ENCODE measurements at places on chromosomes 3 and 15.

DNA sequence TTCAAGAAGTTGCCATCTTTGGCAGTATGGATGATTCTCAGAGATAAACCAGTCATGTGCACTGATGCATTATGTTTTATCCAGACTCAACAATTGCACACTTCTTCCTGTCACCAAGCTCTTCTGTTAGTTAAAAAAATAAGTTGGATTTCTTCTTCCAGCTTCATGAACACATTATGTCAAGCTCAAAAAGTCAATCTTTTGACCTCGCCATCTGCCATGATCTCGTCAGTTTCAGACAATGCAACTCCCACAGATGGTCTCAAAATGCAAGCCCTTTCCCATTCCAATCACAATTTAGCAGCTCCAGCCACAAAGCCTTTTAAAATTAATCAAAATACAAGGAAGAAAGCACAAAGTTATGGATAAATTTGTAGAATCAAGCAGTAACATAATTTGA, 42.8 kb downstream of the TFDP2 start:
- no peak for DNase-seq

- peak; percentile 81 for DNase-seq
These were observed 18.9 kb upstream of the RPL29 start for GRCh38 chr3:52014613-52015012.

DNA sequence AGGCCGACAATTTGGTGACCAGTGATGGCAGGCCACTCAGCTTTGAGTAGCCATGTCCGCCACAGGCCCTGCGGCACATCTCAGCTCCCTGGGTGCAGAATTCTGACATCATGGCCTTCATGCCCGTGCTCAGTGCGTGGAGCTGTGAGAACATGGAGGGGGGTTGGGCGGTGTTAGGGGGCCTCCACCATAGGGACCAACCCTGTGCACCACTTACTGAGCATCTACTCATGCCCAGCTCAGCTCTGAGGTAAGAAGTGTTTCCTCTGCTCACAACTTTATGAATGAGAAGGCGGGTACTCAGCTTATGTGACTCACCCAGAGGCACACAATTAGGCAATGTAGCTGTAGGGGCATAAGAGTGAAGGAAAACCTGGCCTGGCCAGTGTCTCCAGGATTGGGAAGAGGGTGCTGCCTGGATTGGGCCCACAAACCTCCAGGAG, 10.5 kb downstream of the ACOX2 start:
- DNase-seq = peak; percentile 81

DNA sequence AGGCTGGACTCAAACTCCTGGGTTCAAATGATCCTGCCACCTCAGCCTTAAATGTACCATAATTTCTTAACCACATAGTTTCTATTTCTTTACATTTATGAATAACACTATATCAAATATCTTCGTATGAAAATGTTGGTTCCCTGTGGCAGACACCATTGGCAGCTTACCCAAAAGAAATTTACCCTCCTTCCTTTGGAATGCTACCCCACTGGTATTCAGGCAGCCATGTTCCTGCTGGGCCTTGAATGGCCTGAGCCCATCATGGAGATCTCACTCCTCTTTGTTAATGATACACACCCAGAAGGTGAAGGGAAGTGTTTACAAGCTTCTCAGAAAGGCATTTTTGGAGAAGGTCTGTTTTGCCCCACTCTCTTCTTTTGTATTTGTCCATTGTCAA, 94.3 kb upstream of the RNF7 start:
- peak; percentile 54 for DNase-seq

DNA sequence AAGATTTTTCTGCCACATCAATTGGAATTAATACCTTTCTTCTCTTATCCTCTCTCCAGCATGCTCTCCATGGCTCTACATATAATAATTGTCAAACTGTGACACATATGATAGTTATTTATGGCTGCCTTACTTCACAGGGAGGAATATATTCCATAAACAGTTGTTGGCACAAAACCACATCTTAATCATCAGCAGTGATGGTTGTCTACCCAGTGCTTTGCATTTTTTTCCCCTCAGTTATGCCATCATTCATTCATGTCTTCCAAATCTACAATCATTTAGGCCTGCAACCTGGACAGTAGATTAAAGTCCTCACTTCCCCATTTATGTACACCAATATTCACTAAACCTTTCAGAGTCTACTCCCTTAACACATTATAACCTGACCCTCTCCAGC, 107.7 kb downstream of the THRB start:
- DNase-seq = no peak

DNA sequence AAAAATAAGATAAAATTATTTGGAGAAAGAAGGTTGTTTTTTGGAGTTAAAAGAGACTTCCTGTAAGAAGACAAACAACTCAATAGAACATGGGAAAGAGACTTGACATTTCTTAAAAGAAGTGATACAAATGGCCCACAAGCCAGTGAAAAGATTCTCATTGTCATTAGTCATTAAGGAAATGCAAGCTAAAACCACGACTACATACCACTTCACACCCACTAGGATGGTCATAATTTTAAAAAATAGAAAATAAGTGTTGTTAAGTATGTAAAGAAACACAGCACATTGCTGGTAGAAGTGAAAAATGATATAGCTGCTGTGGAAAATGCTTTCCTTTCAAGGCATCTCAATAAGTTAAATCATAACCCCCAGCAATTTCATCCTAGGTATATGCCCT, 44.4 kb upstream of the GK5 start:
- no peak for DNase-seq

DNA sequence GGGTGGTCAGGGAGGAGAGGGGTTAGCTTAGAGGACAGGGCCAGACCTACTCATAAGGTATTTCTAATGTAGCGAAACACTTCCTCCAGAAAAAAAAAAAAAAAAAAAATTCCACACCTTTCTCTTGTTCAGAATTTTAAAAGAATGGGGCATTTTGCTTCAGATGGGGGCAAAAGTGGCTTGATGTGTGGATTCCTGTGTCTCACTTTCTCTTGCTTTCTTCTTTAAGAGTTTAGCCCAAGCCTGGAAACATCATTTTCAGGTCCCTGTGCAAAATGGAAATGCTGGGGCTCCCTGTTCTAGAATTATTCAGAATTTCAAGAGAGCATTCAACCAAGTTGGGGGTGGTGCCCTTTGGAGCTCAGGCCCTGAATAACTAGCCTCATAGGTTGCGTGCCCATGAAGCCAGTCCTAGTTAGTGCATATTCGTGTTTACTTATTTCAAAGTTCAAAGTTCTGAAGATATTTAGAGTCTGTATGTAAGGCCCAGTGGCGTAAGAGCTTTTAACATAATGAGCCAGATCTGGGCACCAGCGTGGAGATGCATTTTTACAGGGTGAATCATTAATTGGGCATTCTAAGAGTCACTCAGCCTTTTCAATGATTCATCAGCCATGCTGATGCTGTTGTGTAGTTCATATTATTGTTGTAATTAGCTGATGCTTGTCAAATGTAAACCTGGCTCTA, 104.5 kb downstream of the RPLP1 start:
- DNase-seq = peak; percentile 84

DNA sequence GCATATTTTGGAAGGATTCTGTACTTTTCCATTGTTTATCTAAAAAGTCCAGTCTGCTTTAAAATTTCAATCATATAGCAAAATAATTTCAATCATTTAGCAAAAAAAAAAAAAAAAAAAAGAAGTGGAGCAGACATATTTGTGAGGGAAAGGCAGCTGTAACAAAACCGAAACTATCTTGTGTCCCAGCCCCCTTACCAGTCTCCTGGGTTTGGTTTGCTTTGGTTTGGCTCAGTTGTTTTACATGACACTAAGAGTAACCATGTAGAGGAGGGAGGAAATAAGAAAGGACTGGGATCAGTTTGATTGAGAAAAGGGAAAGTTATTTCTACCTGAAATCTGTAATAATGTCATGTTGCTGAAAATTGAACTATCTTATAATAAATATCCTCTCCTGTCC, 158.8 kb upstream of the GADL1 start:
- no peak for DNase-seq

DNA sequence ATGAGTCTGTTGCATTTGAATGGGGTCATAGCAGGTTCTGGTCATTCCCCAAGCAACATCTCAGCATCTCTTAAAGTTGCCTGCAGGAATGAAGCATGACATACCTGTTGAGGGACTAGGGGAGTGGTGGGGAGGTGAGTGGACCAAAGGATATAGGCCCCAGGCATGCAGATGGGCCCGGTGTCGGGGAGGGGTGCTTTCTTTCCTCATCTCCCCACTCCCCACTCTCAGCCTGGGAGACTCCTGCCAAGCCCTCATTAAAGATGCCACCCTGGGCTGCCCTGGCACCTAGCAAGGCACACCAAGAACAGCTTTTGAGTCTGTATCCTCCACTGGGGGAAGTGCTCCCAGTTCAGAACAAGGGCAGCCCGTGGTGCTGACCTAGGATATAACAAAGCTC, 54.2 kb downstream of the GRIP2 start:
- DNase-seq = no peak

GRCh38 chr3:123508178-123508577, 59.3 kb upstream of the ADCY5 start:
- DNase-seq = no peak

DNA sequence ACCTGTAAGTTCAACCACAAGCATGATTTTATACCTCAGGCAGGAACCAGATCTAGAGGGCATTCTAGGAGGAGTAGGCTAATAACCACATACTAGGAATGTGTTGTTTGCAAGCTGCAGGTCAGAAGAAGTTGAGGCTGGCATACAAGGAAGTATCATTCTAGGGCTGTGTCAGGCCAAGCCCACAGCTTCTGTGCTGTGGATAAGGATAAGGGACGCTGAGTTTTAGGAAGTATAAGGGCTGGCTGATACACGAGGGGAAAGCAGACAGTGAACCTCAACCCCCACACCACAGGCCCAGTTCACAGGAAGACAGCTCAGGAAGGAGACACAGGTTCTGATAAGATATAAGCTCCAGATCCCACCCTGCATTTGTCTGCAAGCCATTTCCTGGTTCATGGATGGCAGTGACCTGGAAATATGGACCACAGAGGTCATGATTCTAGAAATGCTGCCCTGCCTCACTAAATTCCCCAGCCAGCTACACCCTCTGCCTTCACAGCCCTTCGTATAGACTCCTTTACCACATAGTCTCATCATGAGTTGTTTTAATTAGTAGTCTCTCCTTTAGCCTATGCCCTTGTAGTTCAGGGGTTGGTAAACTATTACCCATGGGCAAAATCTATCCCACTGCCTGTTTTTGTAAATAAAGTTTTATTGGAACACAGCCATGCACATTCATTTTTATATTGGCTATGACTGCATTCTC, 260.7 kb downstream of the OPA1 start:
- DNase-seq = peak; percentile 52

GRCh38 chr3:141442446-141442845, 44.4 kb upstream of the RASA2 start:
- DNase-seq = no peak

GRCh38 chr3:2567451-2567850, 468.8 kb downstream of the CNTN4 start:
- no peak for DNase-seq

DNA sequence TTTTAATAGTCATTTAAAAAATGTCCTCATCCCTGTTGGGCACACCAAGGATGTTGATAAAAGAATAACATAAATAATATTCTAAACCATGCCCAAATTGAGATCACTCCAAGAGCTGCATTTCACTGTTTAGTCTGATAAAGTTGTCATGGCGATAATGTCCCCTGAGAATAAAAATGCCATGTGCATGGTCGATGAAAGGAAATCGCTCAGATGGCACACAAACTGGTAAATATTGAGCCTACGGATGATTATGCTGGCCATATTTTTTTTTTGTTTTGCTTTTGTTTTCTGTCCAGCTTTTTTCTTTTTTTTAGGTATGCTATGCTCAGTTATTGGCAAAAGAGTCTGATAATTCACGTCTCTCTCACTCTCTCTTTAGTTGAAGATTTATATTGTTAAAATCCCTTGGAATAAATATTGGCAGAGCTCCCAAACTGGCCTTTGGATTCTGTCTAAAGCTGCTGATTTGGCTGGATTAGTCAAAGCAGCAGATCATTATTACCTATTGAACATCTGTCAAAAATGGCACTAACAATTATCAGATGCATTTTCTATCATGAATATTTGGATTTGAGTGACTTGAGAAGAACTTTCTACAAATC, 643.8 kb downstream of the SQOR start:
- no peak for DNase-seq

DNA sequence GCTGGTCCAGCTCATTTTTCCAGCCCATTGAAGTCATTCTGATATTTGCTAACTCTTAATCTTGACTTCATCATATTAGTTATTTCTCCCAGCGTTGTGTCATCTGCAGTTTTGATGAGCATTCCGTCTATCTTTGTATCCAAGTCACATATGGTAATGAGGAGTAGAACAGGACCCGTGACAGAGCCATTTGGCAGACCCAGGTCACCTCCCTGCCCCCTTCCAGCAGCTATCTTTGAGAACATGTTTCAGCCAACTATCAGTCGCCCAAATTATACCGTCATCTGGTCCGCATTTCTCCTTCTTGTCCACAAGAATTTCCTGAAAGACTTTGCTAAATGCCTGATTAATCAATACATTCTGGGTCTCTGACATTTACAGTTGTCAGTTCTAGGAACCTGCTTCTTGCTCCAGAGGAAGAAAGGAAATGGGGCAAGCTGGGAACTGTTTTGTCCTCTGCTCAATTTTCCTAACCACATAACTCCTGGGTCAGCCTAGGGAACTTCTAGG, 347.1 kb upstream of the NR2E3 start:
- no peak for DNase-seq

DNA sequence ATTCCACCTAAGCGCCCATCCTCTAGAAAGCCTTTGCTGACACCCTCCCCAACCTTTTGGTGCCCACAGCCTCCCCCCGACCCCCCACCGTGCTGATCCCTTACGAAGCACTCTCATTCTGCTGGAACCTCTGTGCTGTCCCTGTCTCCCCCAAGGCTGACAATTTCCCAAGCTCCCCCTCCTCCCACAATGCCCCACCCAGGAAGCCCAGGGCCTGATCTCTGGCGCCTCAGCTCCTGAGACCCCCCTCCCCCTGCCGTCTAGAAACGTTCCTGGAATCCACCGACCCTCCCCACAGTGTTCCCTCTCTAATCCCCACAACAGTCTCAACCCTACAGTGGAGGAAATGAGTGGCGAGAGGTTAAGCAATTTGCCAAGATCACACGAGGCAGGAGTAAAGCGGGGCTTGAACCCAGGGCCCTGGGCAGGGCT, 18.3 kb downstream of the MYL3 start:
- DNase-seq = peak; percentile 89

GRCh38 chr3:123448536-123449101, at the start of gene ADCY5:
TSS of gene ADCY5 (minus strand) at chr3:123449090. CDS start at chr3:123448545, 545 bp downstream.
- peak; percentile 50 for DNase-seq

DNA sequence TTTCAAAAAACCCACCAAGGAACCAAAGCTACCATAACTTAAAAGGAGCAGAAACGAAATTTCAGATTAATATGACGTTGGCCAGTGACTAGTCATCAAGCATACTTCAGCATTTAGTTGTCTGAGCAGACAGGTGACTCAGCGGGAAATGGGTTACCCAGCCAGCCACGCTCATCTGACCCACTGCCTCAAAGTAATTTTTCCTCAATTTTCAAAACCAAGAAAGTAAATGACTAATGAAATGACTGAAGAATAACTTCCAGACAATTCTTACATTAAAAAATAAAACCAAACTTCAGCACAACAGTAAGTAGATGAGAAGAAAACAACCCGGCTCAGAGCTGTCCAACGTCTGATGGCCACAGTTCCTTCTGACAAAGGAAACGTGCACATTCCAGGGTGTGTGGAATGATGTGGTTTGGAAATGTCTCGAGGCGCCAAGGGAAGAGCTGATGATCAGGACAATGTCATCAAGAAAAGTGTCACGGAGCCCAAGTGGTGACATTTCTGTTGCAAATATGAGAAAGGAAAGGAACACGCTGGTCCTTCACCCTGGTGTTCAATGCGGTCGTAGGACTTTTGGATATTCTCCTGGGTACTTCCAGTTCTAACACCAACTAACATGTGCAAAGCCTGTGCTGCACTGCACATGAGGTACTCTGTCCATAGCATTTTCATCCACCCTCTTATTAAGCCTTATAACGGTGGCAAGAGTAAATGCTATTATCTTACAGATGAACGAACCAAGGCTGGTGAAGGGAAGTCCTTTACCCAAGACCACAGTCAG, 79.1 kb downstream of the FOXP1 start:
- DNase-seq = no peak

All from mesendoderm (in vitro differentiated cells).